ENCODE measurements at places on chromosomes 12 and 14.

DNA sequence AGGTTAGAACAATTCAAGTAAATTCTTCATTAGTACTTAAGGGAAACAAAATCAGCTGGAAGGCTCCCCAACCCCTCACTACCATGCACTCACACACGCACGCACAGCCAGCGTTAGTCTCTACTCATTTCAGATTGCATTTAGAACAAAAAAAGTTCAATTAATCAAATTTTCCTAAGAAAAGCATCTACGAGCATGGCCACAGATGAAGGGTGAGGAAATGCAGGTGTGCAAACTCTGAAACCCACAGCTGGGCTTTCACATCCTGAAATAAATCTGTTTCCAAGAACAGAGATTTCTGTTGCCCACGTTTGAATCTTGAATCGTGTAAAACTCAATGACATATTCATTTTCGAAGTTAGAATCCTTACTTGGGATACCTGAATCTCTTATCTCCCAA lies 62.6 kb downstream of the SEL1L start:
- DNase-seq = no peak

GRCh38 chr14:103880348-103881267 lies 33.2 kb upstream of the PPP1R13B start:
- no peak for DNase-seq

- peak; percentile 32 for DNase-seq
Measured at GRCh38 chr12:46933947-46934346, 108.2 kb upstream of the SLC38A4 start.

DNA sequence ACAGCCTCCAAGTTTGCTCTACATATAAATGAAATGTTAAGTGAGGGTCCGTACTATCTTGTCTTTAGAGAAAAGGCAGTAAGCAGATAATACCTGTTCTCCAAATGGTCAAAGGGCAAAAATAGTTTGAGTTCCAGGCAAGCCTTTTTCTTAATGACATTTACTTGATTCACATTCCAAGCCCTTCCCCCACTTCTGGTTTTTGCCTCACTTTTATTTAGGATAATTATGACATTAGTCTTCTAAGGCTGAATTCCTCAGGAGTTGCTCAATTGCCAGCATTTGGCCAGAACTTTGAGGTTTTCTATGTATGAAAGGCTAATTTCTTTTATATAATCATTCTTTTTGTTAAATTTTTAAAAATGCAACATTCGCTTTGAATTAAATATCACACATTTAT lies 62.5 kb upstream of the DUSP6 start:
- DNase-seq = no peak

Measured in NCI-H774 (cell line).